Smooth muscle cell of trachea (primary cell): ENCODE measurements at places on chromosomes 13 and 19. TPM values are rescaled to one million over a fixed set of nuclear protein-coding genes. Genes with fewer than 3 reads are reported as not detected.

Gene PPP1R12C
- 44.7 and 46.4 TPM in 2 replicates for total RNA-seq

Gene MYO16
- 0.17 and 0.29 TPM in 2 replicates for total RNA-seq

Gene LSR
- 0.29 and 0.66 TPM in 2 replicates for total RNA-seq

Gene COG6
- 30.8 and 39.1 TPM in 2 replicates for total RNA-seq

Gene POLR1G
- 2.9 and 4.3 TPM in 2 replicates for total RNA-seq

Gene CFAP97D2
- not detected in 2 replicates for total RNA-seq

Gene ZNF418
- 9.4 and 10.3 TPM in 2 replicates for total RNA-seq

Gene SPACA4
- not detected in 2 replicates for total RNA-seq

Gene KLK1
- not detected in 2 replicates for total RNA-seq

Gene SYNE4
- total RNA-seq = 0.15 and 0.50 TPM in 2 replicates

Gene RGCC
- 19.8 and 26.0 TPM in 2 replicates for total RNA-seq

Gene XAB2
- 38.7 TPM in 2 replicates for total RNA-seq

Gene KANK3
- 0.15 and 0.50 TPM in 2 replicates for total RNA-seq

Gene ADPRHL1
- total RNA-seq = 1.0 and 5.8 TPM in 2 replicates

Gene RFC3
- total RNA-seq = 3.6 and 20.4 TPM in 2 replicates

Gene SLC17A7
- total RNA-seq = 0.15 and 0.33 TPM in 2 replicates

Gene SBK3
- total RNA-seq = 0.44 TPM in 1 of 2 replicates, not detected in the other

Gene SPC24
- 15.9 and 111 TPM in 2 replicates for total RNA-seq

Gene TNNI3
- 0.66 TPM in 1 of 2 replicates, not detected in the other for total RNA-seq

Gene TEX101
- not detected in 2 replicates for total RNA-seq

Gene ZNF181
- 16.4 and 19.2 TPM in 2 replicates for total RNA-seq
